ENCODE measurements at places on chromosomes 13 and 19.

DNA sequence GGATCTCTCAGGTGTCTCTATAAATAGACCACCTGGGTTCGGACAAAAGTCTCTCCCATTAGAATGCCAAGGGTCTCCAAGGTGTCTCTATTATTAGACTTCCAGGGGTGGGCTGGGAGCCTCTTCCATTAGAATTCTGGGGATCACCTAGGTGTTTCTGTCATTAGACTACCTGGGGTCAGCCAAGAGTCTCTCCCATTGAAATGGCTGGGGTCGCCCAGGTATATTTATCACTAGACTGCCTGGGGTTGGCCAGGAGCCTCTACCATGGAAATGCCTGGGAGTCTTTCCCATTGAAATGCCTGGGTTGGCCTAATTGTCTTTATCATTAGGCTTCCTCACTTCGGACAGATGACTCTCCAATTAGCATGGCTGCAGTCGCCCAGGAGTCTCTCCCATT, 1565.5 kb downstream of the UQCRFS1 start:
- DNase-seq: no peak

DNA sequence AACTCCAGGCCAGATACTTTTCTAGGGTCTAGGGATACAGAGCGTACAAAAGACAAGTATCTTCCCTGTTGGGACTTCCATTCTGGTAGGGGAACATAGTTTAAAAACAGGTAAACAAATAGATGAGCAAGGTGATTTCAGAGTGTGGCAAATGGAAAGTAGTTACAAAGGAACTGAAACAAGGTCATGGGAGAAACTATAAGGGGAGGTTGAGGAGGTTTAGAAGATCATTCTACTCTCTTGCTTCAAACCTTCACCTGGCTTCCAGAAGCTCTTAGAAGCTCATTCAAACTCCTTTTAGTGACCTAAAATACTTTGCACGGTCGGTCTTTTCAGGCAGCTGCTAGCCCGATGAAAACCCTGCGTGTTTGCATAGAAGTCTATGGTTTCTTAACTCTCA, 9.1 kb downstream of the FFAR2 start:
- DNase-seq: no peak

DNA sequence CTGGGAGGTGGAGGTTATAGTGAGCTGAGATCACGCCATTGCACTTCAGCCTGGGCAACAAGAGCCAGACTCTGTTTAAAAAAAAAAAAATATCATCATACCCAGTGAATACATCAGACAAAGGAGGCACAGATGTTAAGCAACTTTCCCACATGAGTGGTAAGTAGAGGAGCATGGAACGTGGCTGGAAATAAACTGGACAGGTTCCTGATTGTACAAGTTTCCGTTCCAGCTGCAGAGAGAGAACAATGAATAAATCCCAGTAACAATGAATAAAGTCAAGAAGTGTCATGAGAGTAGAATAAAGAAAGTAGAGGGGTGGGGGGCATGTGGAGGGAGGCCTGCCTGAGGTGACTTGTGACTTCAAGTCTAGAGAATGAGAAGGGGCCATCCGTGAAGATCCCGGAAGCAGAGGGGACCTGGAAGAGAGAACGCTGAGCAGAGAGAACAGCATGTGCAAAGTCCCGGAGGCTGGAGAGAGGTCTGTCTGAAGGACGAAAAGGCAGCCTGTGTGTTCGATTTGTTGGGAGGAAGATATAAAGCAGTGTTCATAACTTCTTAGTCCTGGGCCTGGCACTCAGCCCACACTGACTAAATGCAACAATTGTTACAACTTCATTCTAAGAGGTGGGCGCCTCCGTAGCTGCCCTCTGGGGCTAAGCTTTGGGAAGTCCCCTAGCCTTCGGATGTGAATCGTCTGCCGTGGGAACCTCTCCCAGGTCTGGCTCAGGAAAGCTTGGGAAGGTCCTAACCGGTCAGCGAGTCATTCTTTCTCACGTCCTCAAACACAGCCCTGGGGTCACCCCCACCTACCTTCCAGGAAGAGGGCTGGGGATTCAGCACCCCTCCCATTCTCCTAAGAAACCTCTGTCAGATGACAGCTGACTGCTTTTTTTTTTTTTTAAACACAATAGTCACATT, 15.3 kb upstream of the ARHGEF18 start:
- no peak for DNase-seq

DNA sequence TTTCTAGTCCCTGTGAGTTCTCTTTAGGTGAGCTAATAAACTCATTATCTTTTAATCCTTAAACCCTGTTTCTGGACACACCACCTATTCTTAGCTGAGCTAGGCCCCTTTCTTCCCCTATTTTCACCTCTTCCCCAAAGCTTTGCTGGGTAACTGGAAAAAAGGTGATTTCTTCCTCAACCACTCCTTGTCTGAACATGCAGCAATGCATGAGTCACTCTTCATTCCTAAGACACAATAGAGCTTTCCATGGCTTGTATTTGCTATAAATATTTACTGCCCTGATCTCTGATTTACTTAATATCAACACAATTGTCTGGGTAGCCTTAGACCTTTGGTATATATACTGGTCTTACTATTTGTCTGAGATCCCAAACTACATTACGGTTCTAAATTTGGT, 370.9 kb downstream of the KLF5 start:
- DNase-seq: no peak

DNA sequence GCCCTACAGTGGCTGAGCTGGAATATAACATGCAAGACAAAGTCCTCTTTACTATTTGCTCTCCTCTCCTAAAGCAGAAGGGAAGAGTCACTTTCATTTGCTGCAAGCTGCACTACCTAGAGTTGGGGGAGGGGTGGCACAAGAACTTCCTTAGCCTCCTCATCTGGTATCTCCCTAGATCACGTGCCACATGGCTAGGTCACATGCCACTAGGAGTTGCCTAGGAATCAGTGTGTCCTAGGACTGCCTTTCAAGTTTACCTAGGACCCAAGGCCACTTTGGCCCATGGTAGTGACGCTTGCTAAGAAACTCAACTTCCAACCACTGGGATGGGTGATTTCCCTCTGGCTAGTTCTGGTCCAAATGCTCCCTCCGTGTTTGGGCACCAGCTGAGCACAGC, 625.2 kb downstream of the DIAPH3 start:
- no peak for DNase-seq

- no peak for DNase-seq
These were observed 398.9 kb upstream of the ZNF507 start for GRCh38 chr19:31946491-31946890.

DNA sequence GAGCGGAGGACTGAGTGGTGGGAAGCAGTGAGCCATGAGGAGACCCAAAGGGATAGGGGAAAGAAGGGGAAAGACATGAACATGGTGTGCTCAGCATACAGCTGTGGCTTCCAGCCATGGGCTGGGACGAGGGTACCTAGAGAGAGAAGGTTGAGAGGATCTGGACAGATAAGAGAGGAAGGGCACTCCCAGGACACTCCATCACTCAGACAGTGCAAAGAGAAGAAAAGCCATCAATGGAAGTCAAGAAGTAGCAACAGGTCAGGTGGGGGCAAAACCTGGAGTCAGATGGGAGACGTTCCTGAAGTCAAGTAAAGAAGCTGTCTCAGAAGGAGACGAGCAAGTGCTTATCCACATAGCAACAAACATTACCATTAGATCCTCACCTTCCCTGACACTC, 40.2 kb upstream of the UBAC2 start:
- DNase-seq: no peak

- DNase-seq: no peak
These were observed 261.7 kb downstream of the ITGBL1 start for GRCh38 chr13:101714195-101714594.

Data from stimulated activated CD8-positive, alpha-beta memory T cell treated with anti-CD3 and anti-CD28 coated beads, Interleukin-15, amount 100 ng/mL, for 1 hour (primary cell).